ENCODE measurements at places on chromosomes 5 and 9.

GRCh38 chr5:146291421-146292074 lies 47.1 kb upstream of the POU4F3 start:
- no peak for DNase-seq

DNA sequence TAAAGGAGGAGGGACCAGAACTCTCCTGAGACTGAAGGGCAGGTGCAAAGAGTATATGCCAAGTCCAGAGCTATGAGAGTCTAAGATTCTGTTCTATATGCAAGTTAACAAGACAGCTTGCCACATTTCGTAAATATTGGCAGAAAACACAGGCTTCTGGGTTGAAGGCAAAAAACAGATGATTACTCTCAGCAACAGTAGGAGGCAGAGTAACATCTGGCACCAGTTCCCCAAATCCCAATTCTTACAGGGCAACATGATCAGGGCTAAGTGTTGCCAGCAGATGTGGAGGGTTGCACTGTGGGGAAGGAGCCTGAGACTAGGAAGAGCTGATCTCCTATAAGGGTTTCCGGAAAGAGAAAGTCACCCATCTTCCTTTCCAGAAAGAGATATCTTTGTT lies 179.4 kb downstream of the PJA2 start:
- no peak for DNase-seq

DNA sequence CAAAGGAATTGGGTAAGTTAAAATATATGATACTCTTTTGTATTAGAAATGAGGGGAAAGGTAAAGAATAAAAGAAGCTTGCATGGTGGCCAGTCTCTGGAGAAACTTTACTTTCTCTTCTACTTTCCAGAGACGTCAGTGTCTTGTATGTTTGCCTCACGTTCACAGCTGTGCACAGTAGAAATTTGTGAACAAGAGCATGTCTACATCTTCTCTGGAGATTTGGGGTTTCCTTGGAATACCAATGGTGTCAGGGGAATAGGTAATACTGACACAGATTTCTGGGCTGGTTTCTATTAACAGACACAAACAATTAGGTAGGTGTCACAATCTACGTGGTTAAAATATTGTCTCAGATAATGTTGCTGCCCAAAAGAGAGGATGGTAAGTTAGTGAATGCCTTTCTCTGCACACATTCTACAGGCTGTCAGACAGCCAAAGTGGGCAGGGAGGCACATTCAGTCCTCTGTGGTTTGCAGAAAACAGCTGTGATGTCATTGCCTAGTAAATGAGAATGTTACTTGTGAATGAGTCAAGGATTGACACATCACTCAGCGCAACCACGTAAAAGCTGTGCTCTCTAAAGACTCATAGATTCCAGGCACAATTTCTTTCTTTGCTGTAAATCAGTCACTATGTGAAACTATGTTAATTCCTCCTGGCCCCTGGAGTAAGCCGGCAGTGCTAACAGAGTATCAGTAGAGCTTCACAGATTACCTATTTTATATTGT lies 397.1 kb downstream of the MAN2A1 start:
- DNase-seq = peak; percentile 15

DNA sequence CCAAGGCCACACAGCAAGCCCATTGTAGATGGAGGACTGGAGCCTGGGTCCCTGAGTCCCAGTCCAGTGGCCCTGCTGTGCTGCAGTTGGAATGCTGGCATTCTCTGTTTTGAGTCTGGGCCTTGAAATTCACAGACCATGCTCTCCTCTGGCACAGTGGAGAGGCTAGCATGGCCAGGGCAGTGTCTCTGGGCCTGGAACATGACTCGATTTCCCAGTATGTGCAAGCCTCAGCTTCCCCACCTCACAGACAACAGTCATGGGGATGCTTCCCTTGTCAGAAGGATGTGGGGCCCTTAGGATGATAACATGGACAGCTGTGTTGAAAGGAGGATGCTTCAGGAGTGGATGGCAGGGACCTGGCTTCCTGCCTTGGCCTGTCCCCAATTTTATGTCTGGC lies 91.2 kb downstream of the AMBP start:
- no peak for DNase-seq

DNA sequence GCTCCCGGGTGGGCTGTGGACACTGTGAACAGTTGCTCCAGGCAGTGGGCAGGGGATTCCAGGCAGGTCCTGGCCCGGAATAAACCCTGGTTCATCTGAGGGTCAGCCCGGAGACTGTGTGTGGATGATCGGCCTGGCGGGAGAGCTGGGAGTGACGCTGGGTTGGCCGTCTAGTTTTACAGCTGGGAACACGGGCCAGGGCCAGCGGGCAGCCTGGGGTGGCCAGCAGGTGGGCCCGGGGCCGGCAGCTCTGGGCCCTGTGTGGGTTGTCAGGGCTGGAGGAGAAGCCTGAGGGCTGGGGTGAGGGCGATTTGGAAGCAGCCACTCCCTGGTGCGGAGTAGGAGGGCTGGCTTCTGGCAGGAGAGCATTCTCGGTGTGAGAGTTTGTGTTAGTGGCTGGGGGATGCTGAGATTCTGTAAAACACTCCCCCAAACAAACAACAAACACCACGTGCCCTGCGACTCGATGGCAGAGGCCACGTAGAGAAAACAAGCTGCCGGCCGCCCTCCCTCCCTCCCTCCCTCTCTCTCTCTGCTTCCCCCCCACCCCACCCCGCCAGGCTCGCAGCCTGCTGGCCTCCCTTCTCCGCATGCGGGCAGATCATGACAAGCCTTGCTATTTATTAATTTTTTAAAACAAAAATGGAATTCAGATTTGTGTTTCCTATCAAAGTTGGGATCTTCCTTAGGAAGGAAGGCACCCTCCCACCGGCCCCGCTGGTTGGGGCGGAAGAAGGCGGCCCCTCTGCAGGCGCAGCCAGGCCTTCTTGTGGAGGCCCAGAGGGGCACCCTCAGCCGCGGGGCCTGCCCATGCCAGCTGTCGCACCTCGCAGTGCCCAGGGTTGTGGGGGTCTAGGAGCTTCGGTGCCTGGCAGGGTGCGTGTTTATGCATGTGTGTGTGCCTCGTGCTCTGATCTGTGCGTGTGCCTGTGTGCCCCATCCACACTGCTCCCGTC lies 49.5 kb downstream of the RXRA start:
- no peak for DNase-seq

DNA sequence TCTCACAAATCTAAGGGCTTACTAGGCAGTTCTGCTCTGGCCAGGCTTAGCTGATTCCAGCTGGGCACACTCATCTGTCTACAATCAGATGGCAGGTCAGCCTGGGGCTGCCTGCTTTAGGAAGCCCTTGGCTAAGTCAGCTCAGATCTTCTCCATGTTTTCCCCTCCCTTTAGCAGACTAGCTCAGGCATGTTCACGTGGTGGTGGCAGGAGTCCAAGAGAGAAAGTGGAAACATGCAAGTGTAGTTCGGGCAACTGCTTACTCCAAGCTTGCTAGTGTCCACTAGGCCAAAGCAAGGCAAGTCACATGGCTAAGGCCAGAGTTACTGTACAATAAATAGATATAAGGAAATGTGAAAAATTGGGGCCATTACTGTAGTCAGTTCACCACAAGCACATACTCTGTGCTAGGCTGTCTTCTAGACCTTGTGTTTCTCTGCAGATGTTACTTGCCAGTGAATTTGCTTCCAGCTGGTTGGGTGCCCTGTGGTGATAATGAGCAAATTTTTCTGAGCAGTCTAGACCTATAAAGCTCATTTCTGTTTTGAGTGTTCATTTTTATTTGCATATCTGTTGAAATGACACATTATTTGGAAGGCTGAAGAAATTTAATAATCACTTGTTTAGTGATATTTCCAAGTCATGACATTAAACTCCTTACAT lies 38.3 kb downstream of the RECK start:
- no peak for DNase-seq

- DNase-seq = no peak
These were observed 25.8 kb downstream of the ADGRD2 start for GRCh38 chr9:124475868-124476690.

DNA sequence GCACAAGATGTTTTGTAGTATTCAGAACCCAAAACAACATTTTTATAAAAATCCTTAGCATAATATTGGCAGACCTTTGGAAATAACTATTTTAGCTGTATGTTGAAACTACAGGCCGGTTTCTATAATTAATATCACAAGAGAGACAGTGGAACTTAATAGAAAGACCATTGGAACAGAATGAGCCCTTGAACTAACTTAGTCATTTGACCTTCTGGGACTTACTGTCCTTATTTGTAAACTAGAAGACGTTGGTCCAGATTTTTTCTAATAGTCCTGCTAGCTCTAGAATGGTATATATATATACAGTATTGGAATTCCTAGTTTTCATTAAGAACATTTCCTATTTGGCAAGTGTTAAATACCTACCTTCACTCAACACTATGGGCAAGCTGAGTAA lies 69.5 kb upstream of the ALDH1A1 start:
- DNase-seq = no peak

GRCh38 chr5:64947031-64947430 lies 178.3 kb downstream of the CWC27 start:
- DNase-seq = no peak

GRCh38 chr5:83199126-83199525 lies 121.8 kb downstream of the XRCC4 start:
- DNase-seq = no peak

- no peak for DNase-seq
These were observed 16.9 kb downstream of the CLTA start for GRCh38 chr9:36207546-36208012.

DNA sequence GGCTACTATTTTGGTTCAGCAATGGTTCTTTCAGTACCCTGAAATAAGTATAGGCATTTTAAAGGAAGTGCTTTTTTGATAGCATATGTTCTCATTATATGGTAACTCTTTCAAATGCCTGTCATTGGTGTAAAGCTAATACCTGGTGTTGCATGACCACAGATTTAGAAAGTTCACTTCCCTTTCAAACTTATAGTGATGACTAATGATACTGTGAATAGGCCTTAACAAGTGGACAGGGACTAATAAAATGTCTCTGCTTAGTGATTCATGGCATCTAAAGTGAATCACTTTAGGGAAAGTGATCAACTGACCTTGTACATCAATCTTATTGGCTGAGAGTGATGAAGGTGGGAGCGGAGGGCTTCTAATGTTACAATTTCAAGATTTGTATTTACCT lies 21.6 kb downstream of the MRPL22 start:
- DNase-seq = no peak

GRCh38 chr9:128798896-128799295 lies 11.8 kb downstream of the TBC1D13 start:
- DNase-seq = no peak

DNA sequence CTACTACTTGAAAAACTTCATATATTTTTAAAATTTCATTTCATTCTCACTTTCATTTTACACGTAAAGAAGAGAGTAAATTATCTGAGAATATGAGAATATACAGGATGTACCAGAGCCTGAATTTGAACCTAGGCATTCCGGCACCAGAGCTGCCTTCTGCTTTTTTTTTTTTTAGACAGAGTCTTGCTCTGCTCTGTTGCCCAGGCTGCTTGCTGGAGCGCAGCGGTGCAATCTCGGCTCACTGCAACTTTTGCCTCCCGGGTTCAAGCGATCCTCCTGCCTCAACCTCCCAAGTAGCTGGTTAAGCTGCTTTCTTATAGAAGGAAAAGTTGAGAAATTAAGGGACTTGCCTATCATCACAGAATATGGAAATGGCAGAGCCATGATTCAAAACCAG lies 540.1 kb downstream of the EBF1 start:
- DNase-seq = no peak

GRCh38 chr9:126755317-126755875 lies 49.4 kb upstream of the ZBTB43 start:
- no peak for DNase-seq

GRCh38 chr5:35884773-35885172 lies 28.1 kb downstream of the IL7R start:
- no peak for DNase-seq

GRCh38 chr9:111030492-111030891 lies 7.8 kb downstream of the LPAR1 start:
- DNase-seq = no peak

DNA sequence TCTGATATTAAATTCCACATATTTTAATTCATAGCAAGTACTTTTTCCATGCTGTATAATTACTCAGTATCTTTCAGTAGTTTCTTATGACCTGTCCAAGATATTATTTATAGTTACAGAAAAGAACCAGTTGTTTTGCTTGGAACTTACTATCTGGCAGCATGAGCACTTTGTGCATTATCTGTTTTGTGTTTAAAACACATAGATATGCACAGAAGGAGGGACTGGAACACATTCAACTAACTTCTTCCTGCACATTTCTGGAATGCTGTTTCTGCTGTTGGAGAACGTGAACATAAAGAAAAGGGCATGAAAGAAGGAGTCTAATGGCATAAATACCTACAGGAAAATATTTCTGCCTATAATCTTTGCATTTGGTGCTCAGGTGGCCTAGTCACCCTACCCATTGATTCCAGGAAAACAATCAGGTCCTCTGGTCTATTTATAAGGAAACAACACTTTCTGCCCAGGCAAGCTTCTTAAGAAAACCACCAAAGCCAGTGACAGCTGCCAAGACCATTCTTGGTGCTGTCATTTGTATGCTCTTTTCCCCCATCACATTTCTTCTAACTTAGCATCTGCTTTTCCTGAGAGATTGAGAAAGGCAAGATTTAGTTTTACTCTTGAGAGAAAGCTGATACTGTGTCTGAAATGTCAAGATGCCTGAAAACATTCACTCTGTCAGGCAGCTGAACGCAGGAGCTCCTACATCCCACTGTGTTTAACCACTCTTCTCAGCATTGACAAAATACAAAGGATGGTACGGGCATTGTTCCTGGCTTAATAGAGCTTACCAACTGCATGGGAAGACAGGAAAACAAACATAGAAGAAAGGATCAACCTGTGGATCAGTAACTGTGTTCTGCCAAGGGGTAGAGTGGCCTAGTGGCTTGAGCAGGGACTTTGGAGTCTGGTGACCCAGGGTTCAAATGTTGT lies 40.3 kb downstream of the RAB3C start:
- DNase-seq = no peak
